NCI-H1694 (cell line): ENCODE measurements at places on chromosomes 6 and 20.

DNA sequence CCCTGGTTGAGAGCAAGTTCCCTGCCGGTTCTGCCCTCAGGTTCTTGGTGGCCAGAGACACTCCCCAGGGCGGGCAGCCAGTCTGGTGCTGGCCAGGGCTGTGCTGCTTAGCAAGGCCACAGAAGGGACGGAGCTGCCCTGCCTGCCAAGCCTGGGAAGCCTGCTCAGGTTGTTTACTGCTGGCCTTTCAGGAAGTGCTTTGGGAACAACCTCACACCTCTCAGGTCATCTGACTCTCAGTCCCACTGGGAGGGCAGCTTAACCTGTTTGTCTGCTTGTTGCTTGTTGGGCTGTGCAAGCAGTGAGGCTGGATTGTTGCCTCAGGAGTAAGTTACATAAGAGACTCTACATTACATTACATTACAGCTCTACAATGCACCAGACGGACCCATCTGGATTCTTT, 75.8 kb upstream of the AFDN start:
- no peak for DNase-seq

- DNase-seq = no peak
Measured at GRCh38 chr20:38969708-38970107, 7.6 kb downstream of the DHX35 start.

DNA sequence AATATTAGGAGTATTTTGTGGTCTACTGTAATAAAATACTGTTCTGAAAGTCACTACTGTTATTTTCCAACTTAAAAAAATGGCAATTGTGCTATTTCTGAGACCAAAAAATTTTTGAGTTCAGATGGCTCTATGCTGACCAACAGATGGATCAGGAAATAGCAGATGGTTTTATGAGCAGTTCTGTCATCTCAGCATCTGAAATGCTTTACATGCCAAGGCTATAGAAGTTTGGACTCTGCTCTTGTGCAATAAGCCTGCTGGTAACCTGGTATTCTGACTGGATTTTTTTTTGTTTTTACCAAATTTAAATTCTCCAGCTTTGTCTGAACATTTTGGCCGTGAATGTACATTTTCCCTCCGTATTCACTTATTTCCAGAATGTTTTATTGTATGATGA, 1127.5 kb downstream of the GRIK2 start:
- peak; percentile 29 for DNase-seq

GRCh38 chr6:35648203-35648602, 40.5 kb downstream of the FKBP5 start:
- no peak for DNase-seq
